ENCODE measurements at places on chromosomes 16 and 17.
A peak's percentile ranks its signal among the peaks of the same experiment; 100 is the strongest.

DNA sequence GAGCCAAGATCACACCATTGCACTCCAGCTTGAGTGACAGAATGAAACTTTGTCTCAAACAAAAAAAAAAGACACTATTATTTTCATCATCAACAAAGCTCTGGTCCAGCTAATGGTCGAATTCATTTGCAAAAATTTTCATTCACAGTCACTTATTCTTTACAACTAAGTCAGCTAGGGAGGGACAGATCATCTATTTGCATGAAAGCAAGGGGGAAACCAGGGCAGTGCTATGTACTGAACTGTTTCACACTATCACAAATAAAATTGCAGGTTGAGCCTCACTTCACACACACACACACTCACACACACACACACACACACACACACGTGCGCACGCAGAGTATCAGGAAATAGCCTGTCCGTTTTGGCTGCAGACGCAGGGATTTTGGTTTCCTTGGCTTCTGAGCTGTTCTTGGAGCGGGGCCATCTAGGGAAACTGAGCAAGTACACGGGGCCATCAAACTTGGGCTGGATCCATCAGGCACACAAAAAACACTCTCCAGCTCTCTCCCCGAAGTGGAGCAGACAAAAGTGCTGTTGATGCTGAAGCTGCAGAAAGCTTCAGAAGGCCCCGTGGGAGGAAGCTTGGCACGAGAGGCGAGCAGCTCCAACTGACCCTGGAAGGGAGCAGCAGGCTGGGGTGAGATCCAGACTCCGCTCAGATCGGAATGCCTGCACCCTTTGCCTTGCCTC lies 44.3 kb upstream of the HELZ start:
- no peak for DNase-seq

DNA sequence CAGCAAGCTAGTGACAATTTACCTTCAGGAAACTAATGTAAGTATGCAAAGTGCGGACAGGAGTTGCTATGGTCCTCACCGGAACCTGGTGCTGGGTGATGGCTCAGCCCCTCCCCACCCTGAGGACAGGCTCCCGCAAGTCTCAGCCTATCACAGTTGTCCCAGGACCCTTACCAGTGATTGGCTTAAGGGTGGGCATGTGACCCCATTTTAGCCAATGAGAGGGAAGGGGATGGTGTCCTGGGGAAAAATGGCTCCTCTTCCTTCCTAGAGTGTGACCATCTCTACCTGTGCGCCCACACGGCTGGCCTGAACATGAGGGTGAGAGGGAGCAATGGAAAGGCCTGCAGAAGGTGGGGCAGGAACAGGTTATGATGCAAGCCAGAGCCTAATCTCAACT lies 80.4 kb downstream of the C16orf78 start:
- DNase-seq, result no peak

DNA sequence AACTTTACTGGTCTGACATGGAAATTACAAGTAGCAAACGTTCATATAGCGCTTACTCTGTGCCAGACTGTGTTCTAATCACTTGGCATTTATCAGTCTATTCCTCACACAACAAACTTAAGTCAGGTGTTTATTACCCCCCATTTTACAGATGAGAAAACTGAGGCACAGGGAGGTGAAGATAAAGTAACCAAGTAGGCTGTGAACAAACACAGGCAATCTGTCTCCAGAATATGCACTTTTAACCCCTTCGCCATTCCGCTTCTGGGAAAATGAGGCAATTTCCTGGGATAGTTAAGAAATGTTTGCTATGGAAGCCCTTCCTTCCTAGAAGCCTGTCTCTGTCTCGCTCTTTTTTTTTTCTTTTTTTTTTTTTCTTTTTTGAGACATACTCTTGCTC lies 12.2 kb upstream of the CXCL16 start:
- no peak for DNase-seq

- no peak for DNase-seq
These were observed 1.4 kb upstream of the QRICH2 start for GRCh38 chr17:76309461-76309860.

- no peak for DNase-seq
These were observed 260.3 kb downstream of the FTO start for GRCh38 chr16:53964145-53964790.

- DNase-seq, result no peak
These were observed 132.6 kb downstream of the SNX11 start for GRCh38 chr17:48240122-48240521.

GRCh38 chr17:58755577-58756245 lies at the start of gene PPM1E:
TSS of gene PPM1E (plus strand) at chr17:58755854.
- peak; percentile 45 for DNase-seq

DNA sequence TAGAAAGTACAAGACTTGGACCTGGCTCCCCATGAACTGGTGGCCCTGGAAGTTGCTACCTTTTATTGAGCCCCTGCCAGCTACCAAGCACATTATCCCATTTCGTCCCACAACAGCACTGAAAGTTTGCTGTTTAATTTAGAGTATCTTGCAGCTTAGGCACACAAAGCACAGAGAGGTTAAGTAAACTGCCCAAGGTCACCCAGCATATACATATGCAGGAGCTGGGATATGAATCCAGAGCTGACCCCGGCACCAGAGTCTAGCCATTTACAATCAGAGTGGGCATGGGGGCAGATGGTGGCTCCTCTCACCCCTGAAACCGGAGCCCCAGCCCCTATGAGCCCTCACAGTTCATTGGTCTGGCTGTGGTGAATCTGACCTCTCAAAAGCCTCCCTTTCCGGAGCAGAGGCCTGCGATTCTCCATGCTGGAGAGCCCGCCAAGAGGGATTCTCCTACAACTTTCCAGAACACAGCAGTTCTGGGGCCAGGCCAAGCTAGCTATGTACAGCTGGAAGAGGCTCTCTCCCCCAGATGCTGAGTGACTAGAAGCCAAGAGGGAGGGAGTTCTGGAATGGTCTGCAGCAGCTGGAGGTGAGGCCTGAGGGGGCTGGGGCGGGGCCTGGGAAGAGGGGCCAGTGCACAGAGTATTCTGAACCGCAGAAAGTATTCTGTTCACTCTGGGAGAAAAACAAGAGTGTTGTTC lies 58.3 kb downstream of the SREBF1 start:
- DNase-seq, result no peak

DNA sequence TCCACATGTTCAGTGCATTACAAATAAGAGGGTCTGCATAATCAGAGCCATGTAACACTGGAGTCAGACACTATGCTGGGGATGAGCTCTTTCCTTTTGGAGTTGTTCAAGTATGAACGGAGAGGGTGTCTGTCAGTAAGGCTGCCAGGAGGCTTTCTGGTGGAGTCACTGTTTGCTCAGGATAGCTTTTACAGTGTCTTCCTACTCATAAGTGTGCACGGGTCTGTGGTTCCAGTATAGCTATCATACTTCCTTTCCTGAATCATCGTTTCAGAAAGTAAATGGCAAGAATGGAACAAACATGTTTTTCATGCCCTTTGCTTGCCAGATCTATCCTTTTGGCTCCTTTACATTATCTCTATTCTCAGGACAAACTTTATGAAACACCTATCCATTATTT lies 152.7 kb upstream of the CDH11 start:
- no peak for DNase-seq

DNA sequence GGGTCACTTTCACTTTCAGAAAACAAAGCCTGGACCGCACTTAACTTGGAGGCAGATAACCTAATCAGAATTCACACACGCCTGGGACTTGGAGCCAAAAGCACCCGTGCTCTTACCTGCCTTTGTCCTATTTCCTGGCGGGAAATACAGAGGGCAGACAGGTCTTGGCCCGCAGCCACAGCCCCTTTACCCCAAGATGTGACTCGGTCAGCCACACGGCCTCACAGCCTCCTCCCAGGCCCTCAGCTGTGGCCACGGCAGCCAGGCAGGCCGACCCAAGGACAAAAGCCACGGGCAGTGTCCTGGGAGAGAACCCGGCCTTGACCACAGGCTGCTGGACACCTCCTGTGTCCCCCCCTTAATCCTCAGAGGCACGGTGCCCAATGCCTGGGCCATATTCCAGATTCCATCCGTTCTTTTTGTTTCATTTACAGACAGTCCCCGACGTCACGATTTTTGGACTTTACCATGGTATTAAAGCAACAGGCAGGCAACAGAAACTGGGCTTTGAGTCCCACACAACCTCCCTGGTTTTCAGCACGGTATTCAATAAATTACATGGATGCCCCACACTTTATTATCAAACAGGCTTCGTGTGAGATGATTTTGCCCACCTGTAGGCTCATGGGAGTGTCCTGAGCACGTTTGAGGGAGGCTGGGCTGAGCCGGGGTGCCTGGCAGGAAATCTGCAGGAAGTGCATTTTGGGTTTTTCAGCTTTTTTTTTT lies 30.1 kb upstream of the GAA start:
- DNase-seq, result no peak

DNA sequence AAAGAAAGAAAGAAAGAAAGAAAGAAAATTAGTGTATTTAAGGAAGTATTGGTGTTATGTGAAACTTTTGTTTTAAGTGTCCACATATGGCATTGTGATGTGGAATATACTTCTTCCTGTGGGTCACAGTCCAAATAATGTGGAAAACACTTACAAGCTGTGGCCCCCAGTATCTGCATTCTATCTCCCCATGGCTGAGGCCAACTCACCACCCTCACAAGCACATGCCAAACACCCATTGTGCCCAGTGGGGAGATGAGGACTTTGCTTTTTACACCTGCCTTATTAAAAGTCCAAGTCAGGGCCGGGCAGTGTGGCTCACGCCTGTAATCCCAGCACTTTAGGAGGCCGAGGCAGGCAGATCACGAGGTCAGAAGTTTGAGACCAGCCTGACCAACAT lies 4.0 kb upstream of the P2RX5 start:
- no peak for DNase-seq

- no peak for DNase-seq
These were observed 3.2 kb upstream of the SLC5A2 start for GRCh38 chr16:31479751-31480150.

DNA sequence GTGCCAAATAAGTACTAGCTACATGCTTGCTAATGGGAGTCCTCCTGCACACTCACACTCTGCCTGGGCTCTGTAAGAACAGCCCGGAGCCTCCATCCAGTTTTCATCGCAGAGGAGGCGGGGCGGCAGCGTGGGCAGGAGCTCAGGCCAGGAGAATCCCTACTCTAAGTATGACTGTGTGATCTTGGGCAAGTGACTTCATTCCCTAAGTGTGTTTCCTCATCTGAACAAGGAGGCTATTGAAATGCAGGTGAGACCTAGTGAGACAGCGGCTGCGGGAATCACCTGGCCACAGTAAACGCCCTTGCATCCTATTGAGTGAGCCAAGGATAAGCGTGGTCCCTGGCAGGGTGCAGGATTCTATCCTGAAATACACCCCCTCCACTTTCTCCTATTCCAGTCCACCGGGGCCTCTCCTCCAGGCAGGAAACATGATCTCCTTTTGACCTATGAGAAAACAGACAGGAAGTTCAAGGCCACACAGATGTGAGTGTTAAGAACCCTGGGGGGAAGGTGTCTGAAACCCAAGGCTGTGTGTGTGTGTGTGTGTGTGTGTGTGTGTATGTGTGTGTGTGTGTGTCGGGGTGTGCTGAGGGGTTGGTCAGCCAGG lies 5.2 kb upstream of the RAI1 start:
- no peak for DNase-seq

DNA sequence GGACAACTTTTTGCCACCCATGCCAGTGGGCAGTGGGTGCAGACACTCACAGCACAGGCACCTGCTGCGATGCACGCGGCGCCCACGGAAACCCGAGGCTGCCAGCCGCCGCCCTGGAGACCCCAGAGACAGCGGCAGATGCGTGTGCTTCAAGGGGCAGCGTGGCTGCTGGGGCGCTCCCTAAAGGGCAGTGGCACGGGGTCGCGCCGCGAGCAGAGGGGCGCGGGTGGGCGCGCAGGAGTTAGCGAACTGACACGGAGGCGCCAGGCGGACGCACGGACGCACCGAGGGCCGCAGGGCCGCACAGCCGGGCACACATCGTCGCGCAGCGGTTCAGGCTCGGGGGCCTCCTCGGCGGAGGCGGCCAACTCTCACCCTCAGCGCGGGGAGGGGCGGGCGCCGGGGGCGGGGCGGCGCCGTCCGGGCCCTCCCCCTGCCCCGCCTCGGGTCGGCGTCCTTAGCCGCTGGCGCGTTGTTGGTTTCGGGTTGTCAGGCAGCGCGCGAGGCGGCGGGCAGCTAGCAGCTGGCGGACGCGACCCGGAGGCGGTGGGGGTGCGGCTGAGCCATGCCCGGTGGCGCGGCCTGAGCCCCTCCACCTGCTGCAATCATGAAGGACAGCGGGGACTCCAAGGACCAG lies at the start of gene KIF19:
Gene KIF19 (plus strand): TSS at position 484 of the 637 bp plus-strand sequence. CDS start 124 bp downstream, at position 608.
- DNase-seq, result peak; percentile 23

- no peak for DNase-seq
These were observed 1336.6 kb upstream of the CDH8 start for GRCh38 chr16:63372815-63373214.

GRCh38 chr17:79678091-79678735 lies 52.5 kb upstream of the ENPP7 start:
- DNase-seq, result no peak

DNA sequence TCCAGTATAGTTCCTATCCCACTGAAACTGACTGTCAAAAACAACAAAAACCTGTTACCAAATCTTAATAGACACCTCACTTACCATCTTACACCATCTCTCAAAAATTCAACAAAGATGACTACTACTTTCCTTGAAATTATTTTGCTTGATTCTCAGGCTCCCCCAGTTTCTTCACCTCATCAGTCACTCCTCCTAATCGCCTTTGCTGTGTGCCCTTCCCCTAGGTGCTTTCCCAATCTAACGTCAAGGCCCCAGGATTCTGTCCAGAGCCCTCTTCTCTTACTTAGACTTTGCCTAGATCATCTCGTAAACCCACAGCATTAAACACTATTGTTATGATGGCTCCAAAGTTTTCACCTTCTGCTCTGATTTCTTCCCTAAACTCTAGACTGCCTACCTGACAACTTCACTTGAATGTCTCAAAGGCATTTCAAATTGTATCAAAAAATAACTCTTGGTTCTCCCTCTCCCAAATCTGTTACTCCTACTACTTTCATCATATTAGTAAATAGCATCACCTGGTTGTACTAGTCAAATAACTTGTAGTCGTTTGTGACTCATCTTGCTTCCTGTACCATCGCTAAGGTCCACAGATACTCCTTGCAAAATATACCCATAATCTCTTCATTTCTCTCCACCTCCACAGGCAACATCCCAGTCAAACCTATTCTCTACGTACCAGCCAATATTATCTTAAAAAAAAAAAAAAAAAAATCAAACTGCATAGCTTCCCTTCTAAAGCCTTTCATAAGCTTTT lies 18.0 kb downstream of the C16orf87 start:
- DNase-seq, result no peak

DNA sequence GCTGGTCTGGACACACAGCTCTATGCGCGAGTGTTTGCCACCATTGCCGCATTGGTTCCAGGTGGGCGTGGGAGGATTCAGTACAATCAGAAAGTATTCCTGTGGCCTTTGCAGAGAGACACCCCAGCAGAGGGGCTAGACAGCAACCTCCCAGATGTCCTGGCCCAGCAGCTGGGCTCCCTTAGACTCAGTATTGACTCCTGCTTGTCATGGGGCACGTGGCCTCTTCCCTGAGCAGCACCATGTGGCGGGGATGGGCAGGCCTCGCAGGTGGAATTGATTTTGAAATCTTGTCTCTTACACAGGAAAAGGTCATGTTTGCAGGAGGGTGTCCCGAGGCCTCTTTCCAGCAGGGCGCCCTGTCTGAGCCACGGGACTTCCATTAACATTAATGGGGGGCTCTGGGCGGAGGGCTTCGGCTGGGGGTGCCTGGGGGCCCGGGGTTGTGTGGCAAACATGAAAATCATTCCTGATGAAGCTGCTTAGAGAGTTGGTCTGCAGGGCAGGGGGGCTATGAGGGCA lies 96.4 kb downstream of the C16orf78 start:
- DNase-seq, result no peak
